ENCODE measurements at places on chromosomes 7 and 10.

- peak; percentile 15 for DNase-seq
These were observed at the start of gene GNAI1 for GRCh38 chr7:80134536-80135308. GNAI1 (plus strand) TSS chr7:80134831; CDS start chr7:80135161, 330 bp downstream.

GRCh38 chr10:47224546-47225218, 75.3 kb upstream of the GDF10 start:
- DNase-seq = no peak

DNA sequence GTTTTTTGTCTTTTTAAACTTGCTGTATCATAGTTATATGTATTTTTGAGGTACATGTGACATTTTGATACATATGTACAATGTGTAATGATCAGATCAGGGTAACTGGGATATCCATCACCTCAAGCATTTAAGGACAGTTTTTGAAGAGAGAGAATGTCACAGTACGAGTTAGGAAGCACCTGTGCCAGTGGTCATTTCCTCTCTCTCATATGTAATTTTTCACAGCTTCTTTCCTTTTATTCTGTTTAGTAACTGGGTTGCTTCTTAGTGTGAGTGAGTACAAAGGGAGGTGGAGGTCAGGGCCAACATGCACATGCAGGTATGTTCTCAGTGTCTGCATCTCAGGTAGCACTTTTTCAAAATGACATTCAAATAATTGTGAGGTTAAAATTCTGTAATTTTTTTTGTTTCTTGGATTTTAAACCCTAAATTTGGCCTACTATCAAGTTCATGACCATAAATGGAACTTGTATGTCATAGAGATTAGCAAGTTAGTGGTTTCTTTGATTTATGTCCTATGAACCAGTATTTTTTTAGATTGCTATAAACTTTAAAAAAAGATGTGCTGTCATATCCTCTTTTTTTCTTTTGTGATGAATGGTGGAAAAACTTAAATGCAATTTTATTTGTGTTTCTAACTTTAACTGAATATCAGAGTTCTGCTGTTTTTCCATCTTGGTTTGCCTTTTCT, 42.7 kb downstream of the SNX10 start:
- no peak for DNase-seq

DNA sequence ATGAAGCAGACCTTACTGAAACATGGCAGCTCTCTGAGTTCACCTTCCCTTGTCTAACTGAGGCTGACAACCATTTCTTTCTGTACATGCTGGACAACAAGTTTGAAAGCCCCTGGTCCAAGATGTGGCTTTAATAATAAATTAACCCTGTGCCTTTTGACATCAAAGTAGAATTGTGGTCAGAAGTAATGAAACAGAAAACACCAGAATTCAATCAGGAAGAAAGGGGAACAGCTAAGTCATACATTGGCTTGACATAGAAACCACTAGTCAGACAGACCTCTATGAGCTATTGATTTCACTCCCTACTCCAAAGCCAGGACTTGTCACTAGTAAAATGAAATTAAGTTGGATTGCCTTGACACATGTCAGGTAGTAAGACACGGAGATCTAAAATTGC, 175.2 kb upstream of the ASAH2 start:
- no peak for DNase-seq

DNA sequence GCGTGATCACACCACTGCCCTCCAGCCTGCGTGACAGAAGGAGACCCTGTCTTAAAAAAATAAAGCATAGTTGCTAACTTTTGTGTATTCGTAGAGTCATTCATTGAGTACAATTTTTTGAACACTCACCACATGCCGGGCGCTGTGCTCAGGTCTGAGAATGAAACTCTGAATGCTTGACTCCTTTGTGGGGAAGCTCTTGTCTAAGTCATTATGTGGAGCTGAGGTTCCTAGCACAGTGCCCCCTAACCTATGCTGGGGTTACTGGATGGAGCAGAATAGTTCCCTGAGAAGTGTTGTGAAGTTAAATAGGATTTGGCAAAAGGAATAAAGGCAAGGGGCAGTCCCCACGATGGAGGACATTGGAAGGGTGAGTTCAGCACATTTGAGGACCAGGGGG, 123.3 kb downstream of the CELF2 start:
- DNase-seq = no peak

- DNase-seq = no peak
These were observed 187.2 kb downstream of the FGFR2 start for GRCh38 chr10:121411004-121411403.

- DNase-seq = no peak
These were observed 96.1 kb upstream of the RHEB start for GRCh38 chr7:151615784-151616183.

- no peak for DNase-seq
These were observed 58.1 kb downstream of the NRP1 start for GRCh38 chr10:33276282-33276923.

- DNase-seq = no peak
These were observed 512 bp upstream of the VIM start for GRCh38 chr10:17227367-17228090.

DNA sequence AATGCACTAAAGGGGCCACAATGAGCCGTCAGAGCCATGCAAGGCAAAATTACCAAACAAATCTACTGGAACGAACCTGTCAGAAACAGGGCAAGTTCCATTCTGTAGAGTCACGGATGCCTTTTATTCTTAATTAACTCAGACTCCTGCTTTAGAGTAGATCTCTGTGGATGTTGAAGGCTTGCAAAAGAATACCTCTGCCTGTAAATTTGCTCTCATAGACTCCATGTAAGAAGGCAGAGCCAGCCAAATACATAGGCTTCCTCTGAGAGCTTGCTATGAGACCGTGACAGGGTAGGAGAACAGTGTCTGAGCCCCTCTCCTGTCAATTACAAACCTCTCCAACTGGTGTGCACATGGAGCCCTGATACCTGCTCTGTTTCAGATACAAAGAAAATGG, 787.9 kb upstream of the POM121L12 start:
- no peak for DNase-seq

- DNase-seq = no peak
These were observed 6.3 kb upstream of the SEMA3A start for GRCh38 chr7:84200859-84201258.

DNA sequence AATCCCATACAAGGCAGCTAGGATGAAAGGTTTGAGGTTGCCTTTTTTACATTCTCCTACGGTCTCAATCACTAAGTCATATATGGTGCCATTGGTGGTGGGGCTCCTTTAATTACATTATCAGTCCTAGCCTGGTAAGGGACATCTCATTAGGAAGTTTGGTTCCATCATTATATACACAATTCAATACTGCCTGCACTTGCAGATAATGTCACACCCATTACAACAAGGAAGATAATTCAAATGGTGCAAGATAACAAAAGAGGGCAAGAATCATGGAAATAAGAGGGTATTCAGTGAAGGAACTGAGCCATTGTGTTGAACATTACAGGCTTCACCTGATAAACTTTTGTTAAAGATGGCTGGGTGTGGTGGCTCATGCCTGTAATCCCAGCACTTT, 1.7 kb upstream of the TMEM248 start:
- DNase-seq = no peak

GRCh38 chr10:1368842-1369171, 312.6 kb downstream of the WDR37 start:
- DNase-seq = no peak

GRCh38 chr10:12679636-12680035, 321.9 kb downstream of the CCDC3 start:
- DNase-seq = no peak

GRCh38 chr7:126163647-126164046, 1089.1 kb downstream of the GRM8 start:
- no peak for DNase-seq

- no peak for DNase-seq
These were observed 191.0 kb downstream of the DGKI start for GRCh38 chr7:137655804-137656203.

DNA sequence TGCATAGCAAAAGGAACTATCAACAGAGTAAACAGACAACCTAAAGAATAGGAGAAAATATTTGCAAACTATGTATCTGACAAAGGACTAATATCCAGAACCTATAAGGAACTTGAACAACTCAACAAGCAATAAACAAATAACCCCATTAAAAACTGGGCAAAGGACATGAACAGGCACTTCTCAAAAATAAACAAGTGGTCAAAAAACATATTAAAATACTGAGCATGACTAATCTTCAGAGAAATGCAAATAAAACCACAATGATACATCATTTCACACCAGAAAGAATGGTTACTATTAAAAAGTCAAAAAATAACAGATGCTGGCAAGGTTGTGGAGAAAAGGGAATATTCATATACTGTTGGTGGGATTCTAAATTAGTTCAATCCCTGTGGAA, 17.1 kb downstream of the MAGI2 start:
- DNase-seq = no peak

- DNase-seq = no peak
These were observed 416.4 kb downstream of the AUTS2 start for GRCh38 chr7:70014472-70015177.

GRCh38 chr7:14734839-14735321, 167.7 kb downstream of the DGKB start:
- DNase-seq = no peak

GRCh38 chr7:48074204-48074654, 14.8 kb upstream of the UPP1 start:
- DNase-seq = no peak

DNA sequence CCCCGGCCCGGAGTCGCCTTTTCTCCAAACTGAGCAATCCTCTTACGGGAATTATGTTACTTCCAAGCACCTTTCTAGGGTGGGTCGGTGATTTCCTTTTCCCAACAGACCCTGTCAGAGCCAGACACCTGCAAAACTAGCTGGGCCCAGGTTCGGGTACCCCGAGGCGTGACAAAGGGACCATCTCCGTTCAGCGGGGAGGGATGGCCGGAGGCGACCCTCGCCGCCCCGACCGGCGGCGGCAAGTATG, 445 bp downstream of the PPA1 start:
- peak; percentile 6 for DNase-seq

DNA sequence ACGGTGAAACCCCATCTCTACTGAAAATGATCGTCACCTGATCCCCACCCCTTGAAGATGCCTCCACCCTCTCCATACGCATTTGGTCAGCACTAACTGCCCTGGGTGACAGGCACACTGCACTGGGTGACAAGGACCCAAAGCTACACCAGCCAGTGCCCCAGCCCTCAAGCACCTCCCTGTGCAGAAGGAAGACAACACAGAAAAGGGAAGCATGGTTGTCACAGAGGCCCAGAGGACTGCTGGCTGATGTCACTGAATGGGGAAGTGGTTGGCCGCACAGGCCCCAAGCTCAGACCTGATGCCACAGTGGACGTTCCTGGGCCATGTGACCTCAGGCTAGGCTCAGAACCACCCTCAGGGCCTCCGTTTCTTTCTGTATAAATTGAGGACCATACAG, 4.2 kb upstream of the PILRA start:
- DNase-seq = no peak

- DNase-seq = no peak
These were observed 21.0 kb upstream of the ITGB1 start for GRCh38 chr10:32979041-32979440.

GRCh38 chr10:106043863-106044262, 1120.6 kb downstream of the SORCS1 start:
- no peak for DNase-seq

- no peak for DNase-seq
These were observed 18.0 kb upstream of the OPN4 start for GRCh38 chr10:86636311-86636710.

DNA sequence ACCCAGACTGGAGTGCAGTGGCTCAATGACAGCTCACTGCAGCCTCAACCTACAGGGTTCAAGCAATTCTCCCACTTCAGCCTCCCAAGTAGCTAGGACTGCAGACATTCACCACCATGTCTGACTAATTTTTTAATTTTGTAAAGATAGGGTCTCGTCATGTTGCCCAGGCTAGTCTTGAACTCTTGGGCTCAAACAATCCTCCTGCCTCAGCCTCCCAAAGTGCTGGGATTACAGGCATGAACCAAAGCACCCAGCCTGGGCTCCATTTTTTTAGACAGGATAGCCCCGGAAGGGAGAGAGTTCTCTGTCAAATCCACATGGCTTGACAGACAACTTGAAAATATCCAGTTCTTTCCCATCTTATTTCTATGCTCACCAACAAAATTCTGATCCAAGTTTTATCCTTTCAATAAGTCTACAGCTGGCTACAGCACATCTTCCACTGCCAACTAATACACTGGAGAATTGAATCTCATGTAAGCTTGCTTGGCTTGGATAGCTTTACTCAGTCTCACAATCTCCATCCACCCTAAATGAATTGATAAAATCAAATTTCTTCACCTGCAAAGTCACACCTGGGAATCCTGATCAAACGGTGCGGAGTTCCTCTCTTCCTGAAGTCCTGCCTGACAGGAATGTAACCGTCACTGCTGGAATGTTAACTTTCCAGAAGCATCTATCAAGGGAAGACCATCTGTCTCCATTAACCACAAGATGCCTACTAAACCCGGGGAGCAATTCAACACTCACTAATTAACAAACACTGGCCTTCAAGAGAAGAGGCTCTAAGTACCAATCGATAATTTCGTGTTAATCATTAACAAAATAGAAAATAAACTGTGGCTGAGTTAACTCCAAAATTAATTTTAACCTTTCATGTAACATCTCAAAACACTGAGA, 239.7 kb upstream of the MKLN1 start:
- DNase-seq = no peak

DNA sequence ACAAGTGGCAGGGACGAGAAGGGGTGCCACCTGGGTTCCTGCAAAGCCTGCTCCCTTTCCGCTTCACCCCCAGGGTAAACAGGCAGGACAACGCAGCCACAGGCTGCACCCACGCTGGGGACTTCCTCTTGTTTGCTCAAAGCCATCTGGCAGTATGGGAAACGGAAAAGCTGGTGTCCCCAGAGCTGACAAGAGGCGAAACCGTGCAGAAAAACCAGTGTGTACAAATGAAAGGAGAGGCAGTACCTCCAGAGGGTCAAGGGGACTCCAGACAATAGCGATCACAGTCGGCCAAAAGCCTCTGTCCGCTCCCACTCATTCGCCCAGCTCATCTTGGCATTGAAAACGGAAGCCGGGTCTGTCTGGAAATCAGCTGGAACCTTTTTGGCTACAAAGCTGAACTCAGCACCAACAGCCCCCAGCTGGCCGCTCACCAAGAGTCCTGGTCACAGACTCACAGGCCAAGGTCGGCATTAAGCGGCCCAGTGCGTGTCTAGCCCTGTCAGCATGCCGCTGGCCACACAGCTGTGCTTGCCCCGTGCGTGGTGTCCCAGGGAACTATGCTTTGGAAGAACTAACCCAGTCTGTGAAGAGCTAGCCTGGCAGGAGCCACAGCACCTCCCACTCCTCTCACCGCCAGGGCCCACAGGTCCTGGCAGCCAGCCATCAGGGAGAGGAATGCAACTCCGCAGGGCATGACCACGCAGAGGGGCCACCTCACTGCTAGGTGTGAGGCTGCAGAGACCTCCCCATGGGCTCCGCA, 10.4 kb downstream of the TNS3 start:
- DNase-seq = no peak

Measured in activated CD8-positive, alpha-beta memory T cell treated with anti-CD3 and anti-CD28 coated beads for 48 hours (primary cell).